Activated B cell treated with CpG ODN at 0.5 μM for 24 hours (primary cell): ENCODE measurements at places on chromosomes 12 and 14. TPM values are rescaled to one million over a fixed set of nuclear protein-coding genes. Genes with fewer than 3 reads are reported as not detected.
A peak's percentile ranks its signal among the peaks of the same experiment; 100 is the strongest.

L2HGDH gene
- 4.3 and 5.2 TPM in 2 replicates for total RNA-seq

PRH2 gene
- not detected in 2 replicates for total RNA-seq

DNA sequence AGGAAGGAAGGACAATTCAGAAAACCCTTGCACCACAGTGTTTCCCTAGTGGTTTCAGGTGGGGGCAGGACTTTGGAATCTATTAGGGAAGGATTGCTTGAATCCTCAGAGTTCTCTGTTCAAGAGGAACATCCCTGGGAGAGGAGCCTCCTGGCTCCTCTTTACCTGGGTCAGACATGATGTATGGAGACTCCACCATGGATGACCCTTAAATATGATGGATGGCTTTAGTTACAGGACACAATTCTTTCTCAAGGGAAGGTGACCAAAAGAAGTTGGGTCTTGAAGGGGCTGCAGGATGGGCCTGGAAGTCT, 396.6 kb downstream of the NRXN3 start:
- no peak for DNase-seq
- no peaks in the 10 kb centered on the region for H3K36me3 ChIP-seq
- no peaks in the 10 kb centered on the region for H3K27me3 ChIP-seq
- H3K4me1 ChIP-seq, result no peaks in the 10 kb centered on the region

- H3K4me1 ChIP-seq, result peaks cover 39% of the 10 kb centered on the region
- peaks cover 3% of the 10 kb centered on the region for H3K27me3 ChIP-seq
- peak overlapping the region; percentile 92 for H3K4me3 ChIP-seq
- peaks cover 6% of the 10 kb centered on the region for H3K36me3 ChIP-seq
- H3K27ac ChIP-seq, result peak overlapping the region; percentile 41
Observed at GRCh38 chr14:72892103-72892878, 1.6 kb downstream of the DPF3 start.
